Gastrocnemius medialis (tissue), 4 donors: ENCODE measurements at places on chromosomes 1 and 21.

- DNase-seq: no peak
These were observed 81.1 kb downstream of the LHX4 start for GRCh38 chr1:180311011-180311730.

- no peak for DNase-seq
These were observed 271.4 kb downstream of the GPR52 start for GRCh38 chr1:174719194-174719593.

- no peak for DNase-seq
These were observed 65.6 kb downstream of the HHAT start for GRCh38 chr1:210394281-210394821.

DNA sequence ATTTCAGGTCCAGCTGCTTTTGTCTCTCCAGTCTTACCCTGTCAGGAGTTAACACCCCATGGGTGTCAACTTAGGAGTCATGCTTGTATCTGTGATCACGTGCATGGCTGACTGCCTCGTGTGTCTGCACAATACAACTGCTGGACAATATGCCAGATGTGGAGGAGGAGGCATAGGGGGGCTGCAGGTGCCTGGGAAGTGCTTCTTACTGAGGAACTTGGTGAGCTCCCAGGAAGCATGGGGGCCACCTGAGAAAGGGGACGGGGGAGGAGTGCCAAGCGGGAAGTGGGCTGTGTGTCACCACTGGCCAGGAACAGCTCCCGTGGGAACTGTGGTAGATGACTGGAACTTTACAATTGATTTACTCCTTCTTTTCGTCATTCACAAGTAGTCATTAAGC, 9.5 kb downstream of the RHEX start:
- DNase-seq: no peak

DNA sequence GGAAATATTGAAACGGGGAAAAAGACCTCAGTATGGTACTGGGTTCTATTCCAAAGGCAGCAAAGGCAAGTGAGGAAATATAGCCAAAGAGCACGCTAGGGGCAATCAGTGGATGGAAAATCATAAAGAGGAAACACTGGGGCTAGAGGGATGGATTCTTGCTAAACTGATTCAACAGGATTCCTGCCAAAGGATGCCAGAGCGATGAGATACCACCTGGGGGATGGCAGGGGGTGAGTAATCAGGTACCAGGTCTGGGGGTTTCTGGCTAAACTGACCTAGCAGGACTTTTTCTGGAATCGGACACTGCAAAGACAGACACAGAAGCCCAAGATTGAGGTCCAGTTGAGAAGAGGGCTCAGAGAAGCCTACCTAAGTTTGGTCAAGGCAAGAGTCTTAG, 6.7 kb downstream of the CHI3L2 start:
- no peak for DNase-seq
